Kasumi-1 (cell line): ENCODE measurements at places on chromosomes 5 and 9.

DNA sequence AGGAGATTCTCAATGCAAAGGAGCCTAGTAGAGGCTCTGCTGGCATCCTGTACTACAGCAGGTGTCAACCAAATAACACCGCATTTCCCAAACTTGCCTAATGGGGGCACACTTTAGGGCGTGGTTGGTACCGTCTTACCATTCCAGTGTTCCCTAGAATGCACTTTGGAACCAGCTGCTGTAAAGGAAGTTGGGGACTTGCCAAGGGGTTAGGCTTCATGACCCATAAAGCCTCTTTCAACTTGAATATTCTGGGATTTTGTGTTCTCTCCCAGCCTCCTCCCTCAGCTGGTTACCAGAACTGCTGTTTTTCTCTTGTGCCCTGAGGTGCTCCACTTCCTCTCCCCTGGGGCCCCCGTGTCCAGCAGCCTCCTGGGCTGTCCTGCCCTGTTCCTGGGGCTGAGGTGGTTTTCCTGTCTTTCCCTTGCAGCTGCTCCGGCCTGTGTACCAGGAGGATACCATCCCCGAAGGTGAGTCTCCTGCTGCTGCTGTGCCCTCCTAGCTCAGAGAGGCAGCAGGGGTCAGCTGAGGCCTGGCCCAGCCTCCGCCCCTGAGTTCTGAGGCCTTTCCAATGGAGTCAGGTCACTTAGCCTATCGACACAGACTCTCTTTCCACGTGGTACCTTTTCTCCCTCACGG, 44.7 kb downstream of the RGS3 start:
- no peak for DNase-seq

DNA sequence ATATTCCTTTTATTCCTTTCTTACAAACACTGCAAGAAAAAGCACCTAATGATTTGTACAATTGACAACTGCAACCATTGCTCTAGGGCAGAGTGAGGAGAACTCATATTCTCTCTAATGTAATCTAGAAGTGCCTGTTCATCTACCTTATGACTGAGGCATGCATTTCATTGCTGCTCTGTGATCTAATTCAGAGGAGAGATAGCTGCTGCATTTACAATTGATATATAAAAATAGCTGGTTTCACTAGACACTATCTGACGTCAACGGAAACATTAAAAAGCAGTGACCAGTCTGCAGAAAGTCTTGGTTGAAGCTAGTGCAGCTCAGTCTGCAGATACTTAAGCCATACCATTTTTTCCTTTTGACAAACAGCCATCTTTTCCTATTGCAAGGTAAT, 72.8 kb upstream of the C6 start:
- no peak for DNase-seq

DNA sequence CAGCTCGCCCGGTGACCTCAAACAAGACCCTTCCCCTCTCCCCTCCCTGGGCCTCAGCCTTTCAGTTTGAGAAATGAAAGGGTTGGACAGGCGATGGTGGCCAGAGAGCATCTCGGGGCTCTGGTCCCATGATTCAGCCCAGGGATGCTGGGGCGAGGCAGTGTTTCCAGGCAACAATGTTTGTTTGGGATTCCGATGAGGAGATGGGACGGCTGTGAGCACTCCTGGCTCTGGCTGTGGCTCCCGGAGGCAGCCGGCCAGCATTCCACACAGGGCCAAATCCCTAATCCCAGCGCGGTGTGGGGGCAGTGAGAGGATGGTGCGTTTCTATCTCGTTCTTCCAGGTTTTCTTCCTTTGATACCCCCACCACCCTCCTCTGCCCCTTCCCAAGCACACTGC, 66.0 kb downstream of the HMCN2 start:
- DNase-seq, result no peak

DNA sequence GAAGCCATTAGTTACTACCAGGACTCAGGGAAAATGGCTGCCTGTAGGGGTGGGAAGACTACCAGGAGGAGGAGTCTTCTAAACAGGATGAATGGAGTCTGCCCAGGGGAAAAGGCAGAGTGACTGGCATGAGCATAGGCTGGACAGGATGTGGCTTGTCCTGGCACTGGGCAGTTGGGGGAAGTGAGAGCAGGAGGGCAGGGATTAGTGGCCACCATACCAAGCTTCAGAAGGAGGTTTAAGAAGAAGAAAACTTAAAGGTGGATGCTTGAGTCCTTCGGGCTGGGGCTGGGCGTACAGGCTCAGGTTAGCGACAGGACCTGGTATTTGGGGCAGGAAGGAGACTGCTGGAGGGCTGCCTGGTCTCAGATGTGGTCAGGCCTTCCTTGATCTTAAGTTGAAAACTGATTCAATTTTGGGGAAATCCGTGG, 5.0 kb upstream of the NSD1 start:
- DNase-seq, result no peak

- DNase-seq, result no peak
Measured at GRCh38 chr5:16881251-16881650, 54.8 kb downstream of the MYO10 start.

- peak; percentile 73 for DNase-seq
Measured at GRCh38 chr5:146048994-146049703, 56.2 kb downstream of the PLAC8L1 start.

DNA sequence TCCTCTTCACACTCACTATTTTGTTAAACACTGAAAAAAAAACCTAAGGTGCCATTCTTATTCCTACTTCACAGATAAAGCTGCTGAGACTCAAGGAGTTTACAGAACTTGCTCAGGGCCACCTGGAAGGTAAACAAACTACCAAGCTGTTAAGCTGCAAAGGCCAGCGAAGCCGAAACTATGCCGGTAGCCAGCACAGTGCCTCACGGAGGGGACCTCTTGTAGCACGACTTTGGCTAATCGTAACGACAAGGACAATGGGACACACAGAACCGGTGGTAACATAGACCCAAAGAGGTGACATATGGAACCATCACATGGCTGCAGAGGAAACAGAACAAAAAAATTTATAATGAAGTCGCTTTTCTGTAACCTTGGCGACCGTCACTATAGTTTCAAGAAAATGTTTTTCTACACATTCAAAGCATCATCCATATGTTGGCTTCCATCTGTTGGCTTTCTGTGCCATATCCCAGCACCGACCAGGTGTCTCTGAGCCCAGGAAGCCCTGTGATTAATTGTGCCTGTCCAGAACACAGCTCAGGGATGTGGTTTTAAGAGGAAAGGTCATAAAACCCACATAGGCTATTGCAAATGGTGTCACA, 60.3 kb downstream of the S1PR3 start:
- DNase-seq, result no peak

- no peak for DNase-seq
Measured at GRCh38 chr9:114827641-114828302, 21.9 kb upstream of the TNFSF15 start.

DNA sequence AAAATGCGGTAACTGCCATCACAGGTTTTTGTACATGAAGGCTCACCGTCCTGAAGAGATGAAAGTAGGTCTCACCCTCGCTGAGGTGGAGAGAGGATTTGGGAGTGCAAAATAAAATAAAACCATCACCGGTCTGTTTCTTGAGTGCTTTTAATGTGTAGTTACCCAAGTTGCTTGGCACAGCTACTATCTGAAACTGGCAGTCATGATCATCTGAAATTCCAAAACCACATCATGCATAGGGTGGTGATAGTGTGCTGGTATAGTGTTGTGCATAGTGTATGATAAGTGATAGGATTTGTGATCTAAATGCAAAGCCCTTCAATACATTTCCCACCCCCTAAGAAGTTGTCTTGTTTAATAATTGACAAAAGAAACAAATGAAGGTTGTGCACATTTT, 381.3 kb downstream of the DMRT2 start:
- DNase-seq, result no peak

DNA sequence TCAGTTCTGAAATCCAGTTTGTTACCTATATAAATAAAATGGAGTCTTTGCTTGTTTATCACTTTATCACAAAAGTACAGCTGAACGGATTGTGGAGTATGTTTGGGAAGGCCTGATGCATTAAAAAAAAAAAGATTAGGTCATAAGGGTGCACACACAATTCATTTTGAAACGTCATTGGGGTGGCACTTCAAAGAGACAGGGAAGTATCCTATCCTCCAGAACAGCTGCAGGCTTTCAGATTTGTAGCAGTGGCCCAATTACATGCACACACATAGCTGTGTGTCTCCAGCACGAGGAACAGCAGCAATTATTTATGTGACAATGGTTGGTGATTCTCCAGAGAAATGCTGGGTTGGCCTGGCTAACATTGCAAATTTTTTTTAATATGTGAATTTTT, 46.8 kb upstream of the FER start:
- DNase-seq, result no peak

DNA sequence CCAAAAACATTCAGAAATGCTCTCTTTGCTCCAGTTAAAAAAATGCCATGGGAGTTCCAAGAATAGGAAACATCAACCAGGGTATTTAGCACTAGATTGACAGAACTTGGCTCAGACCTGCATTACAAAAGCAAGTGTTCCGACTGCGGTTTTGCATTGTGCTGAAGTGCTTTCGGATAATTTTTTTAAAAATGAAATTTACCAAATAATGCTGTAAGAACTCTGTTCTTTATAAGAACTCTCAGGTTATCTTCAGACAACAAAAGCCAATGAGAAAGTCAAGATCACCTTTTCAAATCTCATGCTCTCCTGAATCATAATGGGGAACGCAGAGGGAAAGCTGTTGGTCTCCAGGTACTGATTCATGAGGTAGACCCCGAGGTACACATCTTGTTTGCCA, 483 bp upstream of the PLPP6 start:
- DNase-seq, result no peak

DNA sequence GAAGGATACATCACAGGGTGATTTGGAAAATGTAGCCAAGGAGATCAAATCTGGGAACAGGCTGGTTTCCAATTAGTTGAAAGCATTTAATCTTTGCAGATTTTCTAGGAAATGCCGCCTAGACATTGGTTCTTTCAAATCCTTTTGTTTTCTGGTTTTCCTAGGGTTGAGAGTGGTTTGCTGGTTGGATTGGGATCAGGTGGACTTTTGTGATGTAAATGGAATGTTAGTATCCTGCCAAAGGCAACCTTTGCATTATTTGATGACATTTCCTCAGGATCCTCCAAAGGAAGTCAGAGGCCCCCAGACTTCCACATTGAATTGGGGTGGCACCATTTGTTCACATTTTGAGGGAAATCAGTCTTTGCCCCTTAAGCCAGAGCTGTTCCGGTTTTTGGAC, 245.5 kb upstream of the RPS23 start:
- no peak for DNase-seq

DNA sequence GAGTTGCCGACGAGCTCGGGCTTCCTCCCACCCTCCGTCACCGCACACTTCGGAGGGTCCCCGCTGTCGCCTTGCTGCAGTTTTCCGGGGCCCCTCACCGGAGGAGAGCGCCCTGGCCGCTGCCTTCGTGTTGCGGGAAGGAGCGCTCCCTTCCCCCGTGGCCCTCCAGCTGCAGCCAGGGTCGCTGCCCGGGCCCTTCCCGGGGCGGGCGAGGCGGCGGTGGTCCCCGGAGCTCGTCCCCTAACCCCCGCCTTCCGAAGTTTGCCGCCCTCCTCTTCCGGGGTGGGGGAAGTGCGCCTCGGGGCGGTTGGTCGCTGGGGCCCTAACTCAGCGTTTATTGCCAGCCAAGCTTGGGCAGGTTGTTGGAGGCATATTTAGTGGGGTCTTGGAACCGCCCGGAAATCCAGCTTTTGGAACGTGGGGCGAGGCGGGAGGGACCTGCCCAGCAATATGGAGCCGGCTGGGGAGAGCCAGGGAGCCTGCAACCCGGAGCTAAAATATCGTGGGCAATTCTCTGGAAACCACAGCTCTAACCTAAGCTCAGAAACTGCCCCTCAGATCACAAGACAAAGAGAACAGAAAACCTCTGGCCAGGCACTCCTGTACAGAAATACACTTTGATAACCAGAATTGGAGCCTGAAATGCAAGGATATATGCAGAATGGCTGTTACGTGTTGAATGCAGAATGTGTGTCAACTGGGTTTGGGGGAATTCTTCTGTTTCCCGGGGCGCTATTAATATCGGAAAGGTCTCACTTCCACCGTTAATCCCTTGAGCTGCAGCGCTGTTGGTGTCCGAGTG, 890 bp downstream of the PIK3R1 start:
- peak; percentile 78 for DNase-seq

GRCh38 chr9:84277646-84278045, 62.9 kb downstream of the SLC28A3 start:
- no peak for DNase-seq

DNA sequence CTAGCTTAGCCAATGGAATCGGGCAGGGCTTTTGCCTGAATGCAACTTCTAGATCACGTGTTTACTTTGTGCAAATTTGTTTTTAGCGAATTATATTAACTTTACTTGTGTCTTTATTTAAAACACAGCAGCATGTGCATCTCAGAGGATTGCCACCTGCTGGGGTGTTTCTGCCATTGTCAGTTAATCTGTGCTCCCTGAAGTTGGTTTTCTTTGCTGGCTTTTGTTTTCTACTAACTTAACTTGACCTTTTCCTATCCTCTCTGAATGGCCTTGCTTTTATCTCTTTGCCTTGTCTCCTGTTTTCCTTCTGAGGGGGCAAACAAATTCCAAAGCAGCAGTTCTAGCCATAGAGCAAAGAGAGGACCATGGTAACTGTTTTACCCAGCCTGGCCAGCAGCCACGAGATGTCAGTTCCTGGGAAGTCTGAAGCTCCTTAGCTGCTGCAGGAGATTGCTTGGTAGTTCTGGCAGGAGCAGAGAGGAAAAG, 67.6 kb downstream of the ARHGEF28 start:
- peak; percentile 8 for DNase-seq

DNA sequence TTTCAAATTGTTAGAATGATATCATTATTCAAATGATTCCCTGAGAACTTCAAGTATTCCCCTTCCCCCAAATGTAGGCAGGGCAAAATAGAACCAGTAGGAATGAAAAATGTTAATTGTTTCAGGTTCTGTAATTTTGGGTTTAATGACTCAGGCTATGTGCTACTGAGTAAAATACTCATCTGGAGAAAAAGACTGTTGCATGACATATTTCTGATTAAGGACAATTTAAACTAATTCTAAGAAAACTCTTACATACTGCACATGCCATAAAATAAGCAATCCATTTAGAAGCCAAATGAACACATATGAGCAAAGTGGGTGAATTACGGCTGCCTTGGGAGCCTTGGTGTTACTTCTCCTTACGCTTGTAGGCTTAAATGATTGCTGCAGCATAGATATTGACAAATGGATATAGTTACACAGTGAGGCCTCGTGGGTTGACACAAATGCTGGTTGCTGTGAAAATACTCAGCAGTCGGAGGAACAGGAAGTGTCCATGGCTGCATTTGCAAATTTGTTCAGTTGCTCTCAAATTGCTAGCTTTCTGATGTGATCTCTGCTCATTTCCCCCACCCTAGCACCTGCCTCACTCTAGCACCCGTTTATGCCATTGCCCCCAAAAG, 174.9 kb upstream of the DMAC1 start:
- no peak for DNase-seq

GRCh38 chr9:128459011-128459410, 3.2 kb downstream of the ODF2 start:
- DNase-seq, result no peak

DNA sequence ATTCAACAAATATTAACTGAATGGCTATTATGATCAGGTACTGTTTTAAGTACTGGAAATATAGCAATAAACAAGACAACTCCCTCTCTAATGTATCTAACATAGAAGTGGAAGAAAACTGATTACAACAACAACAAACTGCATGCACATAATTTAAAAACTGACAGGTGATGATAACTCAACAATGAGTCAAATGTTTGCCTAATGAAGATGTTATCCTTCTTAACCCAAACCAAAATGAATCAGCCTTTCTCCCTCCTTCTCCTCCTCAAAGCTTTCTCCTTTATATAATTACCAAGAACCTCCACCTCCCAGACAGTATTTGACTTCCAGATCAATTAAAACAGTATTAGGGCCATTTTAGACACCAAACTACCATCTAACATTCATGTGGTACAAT, 49.3 kb downstream of the RICTOR start:
- DNase-seq, result no peak

GRCh38 chr9:1619915-1620710, 395.0 kb upstream of the SMARCA2 start:
- peak; percentile 22 for DNase-seq

GRCh38 chr5:107068782-107069181, 602.0 kb downstream of the EFNA5 start:
- DNase-seq, result no peak
